ENCODE measurements at places on chromosomes 3 and 15. TPM values are rescaled to one million over a fixed set of nuclear protein-coding genes. Genes with fewer than 3 reads are reported as not detected.

Gene SLC24A5
- total RNA-seq, result not detected

Gene FEZF2
- not detected for total RNA-seq

Gene MNS1
- 0.47 TPM for total RNA-seq

- no peak for DNase-seq
Observed at GRCh38 chr3:52896613-52897012, 735 bp downstream of the STIMATE start.

DNA sequence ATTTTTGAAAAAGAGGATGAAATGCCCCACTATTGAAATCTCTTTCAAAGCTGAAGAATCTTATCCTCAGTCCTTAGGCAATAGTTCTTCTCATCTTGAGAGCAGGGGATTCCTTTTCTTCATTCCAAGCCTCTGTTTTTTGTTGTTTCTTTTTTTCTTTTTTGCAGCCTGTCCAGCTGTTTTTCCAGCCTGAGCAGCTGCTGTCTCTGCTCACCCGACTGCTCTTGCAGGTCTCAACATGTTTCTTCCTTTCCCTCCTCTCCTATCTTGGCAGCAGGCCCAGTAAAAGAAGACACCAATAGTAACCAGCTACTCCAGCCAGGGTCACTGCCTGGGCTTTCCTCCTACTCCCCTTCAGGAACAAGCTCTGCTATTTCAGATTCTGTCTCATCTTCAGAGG lies 23.8 kb downstream of the MEX3B start:
- DNase-seq, result no peak

- DNase-seq, result no peak
Observed at GRCh38 chr3:73710340-73710739, 85.6 kb upstream of the PDZRN3 start.

GRCh38 chr3:177792311-177793030 lies 595.2 kb upstream of the TBL1XR1 start:
- no peak for DNase-seq

GRCh38 chr3:122508135-122508914 lies 6.4 kb downstream of the KPNA1 start:
- DNase-seq, result no peak

DNA sequence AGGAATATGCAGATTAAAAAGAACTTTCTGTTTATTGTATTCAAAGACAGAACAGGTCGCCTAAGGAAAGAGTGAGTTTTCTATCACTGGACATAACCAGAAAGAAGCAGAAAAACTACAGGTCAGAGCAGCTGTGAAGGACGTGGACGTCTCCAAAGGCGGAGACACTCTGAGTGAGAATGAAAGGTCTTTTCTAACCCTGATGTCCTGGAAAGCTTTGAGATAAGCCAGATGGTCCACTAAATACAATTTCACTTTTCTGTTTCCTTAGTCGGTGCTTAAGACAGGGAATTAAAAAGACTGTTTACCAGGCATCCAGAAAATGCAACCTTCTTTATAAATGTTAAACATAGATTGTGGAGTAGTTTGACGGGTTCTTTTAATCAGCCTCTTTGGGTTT lies 360.4 kb downstream of the FGF12 start:
- no peak for DNase-seq

- DNase-seq, result no peak
Observed at GRCh38 chr3:64799606-64800005, 111.8 kb upstream of the ADAMTS9 start.

- DNase-seq, result peak; percentile 68
Observed at GRCh38 chr3:40580494-40581091, 55.8 kb downstream of the ZNF621 start.

DNA sequence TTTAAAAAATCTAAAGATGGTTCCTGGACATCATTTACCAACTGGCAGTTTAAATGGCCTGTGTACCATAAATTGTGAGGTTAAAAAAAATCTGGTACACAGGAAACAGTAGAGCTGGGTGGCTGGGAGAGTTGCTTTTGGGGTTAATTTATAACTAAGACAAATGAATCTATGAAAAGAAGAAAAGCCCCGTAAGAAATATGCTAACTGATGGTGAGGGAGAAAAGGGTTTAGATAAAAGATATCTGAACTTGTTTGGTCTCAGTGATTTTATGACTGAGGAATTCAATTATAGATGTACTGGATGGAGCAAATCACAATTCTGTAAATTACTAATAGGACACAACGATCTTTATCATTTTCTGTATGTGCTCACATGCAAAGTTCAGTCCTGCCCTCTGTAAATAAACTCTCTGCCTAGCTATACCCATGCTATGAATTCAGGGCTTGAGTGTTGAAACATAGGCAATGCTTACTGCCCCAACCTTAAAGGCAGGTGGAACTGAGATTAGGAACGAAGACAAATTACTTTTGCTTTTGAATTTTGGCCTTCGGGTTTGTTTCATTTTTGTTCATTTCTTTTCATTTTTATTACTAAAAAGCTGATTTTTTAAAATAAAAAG lies 28.0 kb downstream of the PPARG start:
- DNase-seq, result no peak

- DNase-seq, result no peak
Observed at GRCh38 chr3:78974181-78974790, 793.5 kb downstream of the ROBO1 start.

DNA sequence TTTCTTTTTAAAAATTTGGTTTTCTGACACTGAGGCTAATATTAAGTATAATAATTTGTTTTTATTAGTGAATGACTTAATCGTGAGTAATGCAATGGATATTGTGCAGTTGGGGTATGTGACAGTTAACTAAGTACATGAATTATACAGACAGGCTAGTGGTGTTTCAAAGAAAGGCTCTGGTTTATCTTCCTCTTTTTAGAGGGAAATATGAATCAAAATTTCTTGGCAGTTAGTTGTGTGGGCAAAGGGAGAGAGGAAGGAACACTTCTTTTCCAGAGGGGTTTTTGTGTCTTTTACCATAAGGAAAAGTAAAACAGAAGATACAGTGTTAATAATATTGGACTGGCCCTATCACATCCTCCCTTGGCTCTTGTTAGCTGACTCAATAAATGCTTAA lies 2.7 kb downstream of the ZNF654 start:
- no peak for DNase-seq

GRCh38 chr3:31232055-31233025 lies 300.4 kb upstream of the STT3B start:
- no peak for DNase-seq

GRCh38 chr3:126621171-126621570 lies 33.8 kb downstream of the TXNRD3 start:
- no peak for DNase-seq
